ENCODE measurements at places on chromosomes 4 and X. TPM values are rescaled to one million over a fixed set of nuclear protein-coding genes. Genes with fewer than 3 reads are reported as not detected.

Gene CXCL1
- 12.9 TPM for total RNA-seq

GRCh38 chr4:42594888-42595287, 62.0 kb downstream of the ATP8A1 start:
- H3K4me1 ChIP-seq: no peaks in the 10 kb centered on the region
- H3K36me3 ChIP-seq: no peaks in the 10 kb centered on the region
- no peak overlapping the region for H3K27ac ChIP-seq
- DNase-seq: no peak
- H3K4me3 ChIP-seq: no peak overlapping the region

Gene SFRP2
- 0.65 TPM for total RNA-seq

GRCh38 chr4:1403591-1404572, 2.4 kb downstream of the NKX1-1 start:
- no peak overlapping the region for H3K4me3 ChIP-seq
- DNase-seq: peak; percentile 30
- H3K27me3 ChIP-seq: peaks cover 69% of the 10 kb centered on the region
- no peaks in the 10 kb centered on the region for H3K4me1 ChIP-seq

GRCh38 chr4:82969414-82969813, 41.2 kb downstream of the LIN54 start:
- no peak for DNase-seq
- no peak overlapping the region for H3K4me3 ChIP-seq
- H3K27me3 ChIP-seq: no peaks in the 10 kb centered on the region
- H3K36me3 ChIP-seq: peaks cover 26% of the 10 kb centered on the region

Gene MXD4
- 70.5 TPM for total RNA-seq

DNA sequence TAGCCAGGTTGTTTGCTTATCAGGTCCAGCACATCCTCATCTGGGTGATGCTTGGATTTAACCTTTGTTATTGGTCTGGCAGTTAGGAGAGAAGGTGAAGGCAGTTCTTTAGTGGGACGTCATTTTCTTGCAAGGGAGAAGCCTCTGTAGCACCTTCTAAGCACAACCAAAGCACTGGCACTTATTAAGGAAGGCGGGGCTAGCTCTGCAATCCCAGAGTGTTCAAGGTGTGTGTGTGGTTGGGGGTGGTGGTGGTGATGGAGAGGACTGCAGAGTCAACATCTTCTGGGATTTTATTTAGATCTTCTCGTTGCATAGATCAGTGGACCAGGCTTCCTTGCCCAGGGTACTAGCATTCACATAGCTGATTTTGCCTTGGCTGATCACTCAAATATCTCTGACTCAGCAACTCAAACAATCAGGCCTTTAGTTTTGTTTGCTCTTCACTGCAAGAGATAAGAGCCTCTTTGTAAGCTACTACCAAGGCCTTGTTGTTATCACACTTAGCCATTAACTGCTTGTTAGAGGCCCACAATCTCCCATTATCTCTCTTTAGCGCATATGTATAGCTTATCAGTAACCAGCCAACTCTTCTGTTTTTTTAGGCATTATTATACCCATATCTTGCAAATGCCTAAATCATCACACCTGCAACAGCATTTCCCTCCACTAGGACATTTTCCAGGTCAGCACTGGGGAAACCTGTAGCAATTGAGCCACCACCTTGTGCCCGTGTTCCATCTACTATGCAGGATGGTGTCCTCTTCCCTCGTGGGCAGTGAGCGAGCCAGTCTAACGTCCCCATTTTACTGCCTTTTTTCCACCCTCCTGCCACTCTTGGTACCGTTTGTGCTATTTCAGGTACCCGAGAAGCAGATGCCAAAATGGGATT, 36.5 kb upstream of the LINC00632 start:
- no peaks in the 10 kb centered on the region for H3K4me1 ChIP-seq
- no peaks in the 10 kb centered on the region for H3K36me3 ChIP-seq
- DNase-seq: no peak
- H3K4me3 ChIP-seq: no peak overlapping the region
- H3K27me3 ChIP-seq: no peaks in the 10 kb centered on the region

- 0 out of 2 replicates have a peak, but pooled peaks cover 3% of the 10 kb centered on the region for H3K4me1 ChIP-seq
- no peaks in the 10 kb centered on the region for H3K36me3 ChIP-seq
- DNase-seq: peak; percentile 12
- no peak overlapping the region for H3K4me3 ChIP-seq
- H3K27ac ChIP-seq: no peak overlapping the region
- H3K27me3 ChIP-seq: no peaks in the 10 kb centered on the region
These were observed 10.1 kb upstream of the MPP1 start for GRCh38 chrX:154815274-154815818.

DNA sequence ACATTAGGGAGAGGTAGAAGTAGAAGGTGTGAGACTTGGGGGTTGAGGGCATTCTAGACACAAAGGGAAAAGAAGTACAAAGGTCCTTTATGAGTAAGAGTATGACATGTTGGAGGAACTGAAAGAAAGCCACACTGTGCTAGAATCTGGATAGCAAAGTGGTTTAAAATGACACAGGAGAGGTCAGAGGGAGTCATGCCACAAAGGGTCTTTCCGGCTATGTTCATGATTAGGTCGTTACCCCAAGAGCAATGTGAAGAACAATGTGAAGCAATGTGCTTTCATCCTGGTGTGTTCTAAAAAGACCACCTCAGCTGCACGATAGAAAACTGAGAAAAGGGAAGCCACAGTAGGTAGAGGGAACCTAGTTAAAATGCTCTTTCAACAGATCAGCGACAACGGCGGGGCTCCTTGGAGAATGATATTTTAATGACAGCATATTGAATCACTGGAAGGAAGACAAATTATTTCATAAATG, 29.2 kb downstream of the SMIM14 start:
- H3K27ac ChIP-seq: no peak overlapping the region
- no peak for DNase-seq
- no peaks in the 10 kb centered on the region for H3K27me3 ChIP-seq

- no peaks in the 10 kb centered on the region for H3K36me3 ChIP-seq
- DNase-seq: no peak
- H3K27ac ChIP-seq: no peak overlapping the region
- H3K4me3 ChIP-seq: no peak overlapping the region
- no peaks in the 10 kb centered on the region for H3K4me1 ChIP-seq
These were observed 435.4 kb upstream of the TENM3 start for GRCh38 chr4:181807771-181808170.

Gene C4orf51
- not detected for total RNA-seq

- no peak overlapping the region for H3K27ac ChIP-seq
- no peak overlapping the region for H3K4me3 ChIP-seq
- 0 out of 2 replicates have a peak, but pooled peaks cover 4% of the 10 kb centered on the region for H3K4me1 ChIP-seq
- no peaks in the 10 kb centered on the region for H3K36me3 ChIP-seq
These were observed 262.2 kb downstream of the SLC7A11 start for GRCh38 chr4:137979938-137980337.

DNA sequence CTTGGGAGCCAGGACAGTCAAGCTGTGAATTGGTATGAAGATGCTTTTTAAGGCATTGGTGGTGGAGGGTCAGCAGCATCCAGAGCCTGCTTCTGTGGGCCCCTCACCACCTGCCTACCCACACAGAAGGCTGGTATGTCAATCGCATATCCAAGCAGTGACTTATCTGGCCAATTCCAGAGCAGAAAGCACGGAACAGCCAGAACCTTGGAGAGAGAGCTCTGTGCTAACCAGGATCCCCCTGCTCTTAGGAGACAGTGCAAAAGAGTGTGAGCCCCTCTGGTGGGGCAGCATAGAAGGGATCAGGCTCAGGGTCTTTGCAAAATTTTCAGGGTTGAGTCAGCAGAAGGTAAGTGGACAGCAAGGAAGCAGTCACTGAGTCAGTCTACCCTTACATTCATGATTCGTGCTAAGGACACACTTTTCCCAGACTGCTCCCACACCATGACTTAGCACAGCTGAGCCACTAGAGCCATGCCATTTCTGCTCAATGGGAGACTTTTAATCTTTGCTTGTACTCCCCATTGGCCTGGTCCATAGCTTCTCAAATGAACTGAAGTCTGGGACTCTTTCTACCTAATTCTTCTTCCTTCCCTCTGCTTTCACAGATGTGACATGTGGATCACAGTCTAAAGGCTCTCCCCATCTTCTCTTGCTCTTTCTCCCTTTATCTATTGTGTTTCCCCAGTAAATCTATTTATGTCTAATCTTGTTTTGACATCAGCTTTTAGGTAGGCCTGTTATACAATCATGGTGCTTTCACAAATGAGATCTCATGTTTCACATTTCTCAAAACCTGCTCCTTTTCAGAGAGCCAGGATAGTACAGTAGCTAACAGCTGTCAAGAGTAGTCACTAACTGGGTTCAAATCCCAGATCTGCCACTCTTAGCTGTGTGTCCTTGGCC, 20.0 kb downstream of the MORF4L2 start:
- H3K27me3 ChIP-seq: no peaks in the 10 kb centered on the region
- no peak overlapping the region for H3K4me3 ChIP-seq
- H3K27ac ChIP-seq: no peak overlapping the region
- no peaks in the 10 kb centered on the region for H3K4me1 ChIP-seq

- no peaks in the 10 kb centered on the region for H3K27me3 ChIP-seq
- DNase-seq: no peak
- H3K36me3 ChIP-seq: no peaks in the 10 kb centered on the region
These were observed 148.5 kb downstream of the FAM13A start for GRCh38 chr4:88908521-88908920.

DNA sequence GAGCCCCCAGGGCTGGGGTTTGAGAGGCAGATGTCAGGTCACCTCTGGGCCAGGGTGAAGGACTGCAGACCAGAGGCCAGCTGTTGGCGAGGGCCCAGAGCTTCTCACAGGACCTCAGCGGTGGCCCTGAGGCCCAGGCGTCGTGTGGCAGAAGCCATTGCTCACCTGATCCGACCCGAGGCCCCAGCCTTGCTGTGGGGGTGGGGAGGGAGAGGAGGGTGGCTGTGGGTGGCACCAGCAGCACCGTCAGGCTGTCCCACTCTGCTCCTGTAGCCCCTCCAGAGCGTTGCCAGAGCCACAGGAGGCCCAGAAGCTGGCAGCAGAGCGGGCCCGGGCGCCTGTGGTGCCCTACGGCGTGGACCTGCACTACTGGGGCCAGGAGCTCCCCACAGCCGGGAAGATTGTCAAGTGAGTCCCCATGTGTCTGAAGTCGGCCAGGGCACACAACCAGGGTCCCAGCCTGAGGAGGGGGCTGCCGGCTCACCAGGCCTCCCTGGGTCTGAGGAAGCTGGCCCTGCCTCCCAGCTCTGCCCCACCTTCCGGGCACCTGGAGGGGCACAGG, 28.8 kb downstream of the UVSSA start:
- no peaks in the 10 kb centered on the region for H3K27me3 ChIP-seq
- no peak overlapping the region for H3K27ac ChIP-seq
- no peaks in the 10 kb centered on the region for H3K4me1 ChIP-seq
- H3K36me3 ChIP-seq: no peaks in the 10 kb centered on the region
- no peak for DNase-seq
- no peak overlapping the region for H3K4me3 ChIP-seq

GRCh38 chr4:172202480-172203076, 389.4 kb downstream of the GALNTL6 start:
- H3K27me3 ChIP-seq: no peaks in the 10 kb centered on the region
- H3K27ac ChIP-seq: no peak overlapping the region
- DNase-seq: peak; percentile 51
- H3K36me3 ChIP-seq: no peaks in the 10 kb centered on the region

- no peak overlapping the region for H3K27ac ChIP-seq
- H3K36me3 ChIP-seq: no peaks in the 10 kb centered on the region
- no peaks in the 10 kb centered on the region for H3K4me1 ChIP-seq
- H3K27me3 ChIP-seq: no peaks in the 10 kb centered on the region
- DNase-seq: peak; percentile 36
These were observed 14.8 kb upstream of the TRIM60 start for GRCh38 chr4:165016971-165017370.

DNA sequence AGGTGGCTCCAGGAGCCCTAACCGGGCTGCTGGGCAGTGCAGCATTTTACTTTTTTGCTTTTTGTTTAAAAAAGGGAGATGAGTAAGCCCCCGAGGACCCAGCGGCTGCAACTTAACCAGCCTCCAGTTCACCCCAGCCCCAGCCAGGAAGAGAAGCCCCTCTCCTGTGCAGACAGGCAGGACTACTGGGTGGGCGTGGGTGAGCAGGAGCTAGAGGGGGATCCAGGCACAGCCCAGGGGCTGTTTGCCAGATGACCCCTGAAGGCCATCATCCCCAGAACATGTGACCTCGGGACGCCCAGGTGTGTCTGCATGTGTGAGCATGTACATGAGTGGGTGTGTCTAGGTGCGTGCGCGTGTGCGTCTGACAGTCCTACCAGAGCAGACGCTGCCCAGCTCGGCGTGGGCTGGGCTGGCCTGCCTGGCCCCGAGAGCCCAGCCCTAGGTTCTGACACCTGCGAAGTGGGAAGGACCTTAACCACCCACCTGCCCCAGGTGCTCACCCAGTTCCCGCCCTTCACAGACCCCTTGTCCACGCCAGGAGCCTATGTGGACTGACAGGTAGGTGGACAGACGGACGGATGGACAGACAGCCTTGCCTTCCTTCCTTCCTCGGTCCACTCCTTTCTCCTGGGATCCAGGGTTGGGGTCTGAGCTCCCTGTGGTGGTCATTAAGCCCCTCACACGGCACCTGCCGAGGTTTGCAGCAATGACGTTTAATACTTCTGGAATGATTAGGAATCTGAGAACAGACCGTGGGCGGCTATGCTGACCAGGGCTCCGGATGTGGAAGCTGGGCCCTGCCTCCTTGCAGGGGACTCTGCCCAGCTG, 7.8 kb upstream of the HAUS3 start:
- no peaks in the 10 kb centered on the region for H3K27me3 ChIP-seq
- H3K27ac ChIP-seq: no peak overlapping the region
- peaks cover 4% of the 10 kb centered on the region for H3K36me3 ChIP-seq

DNA sequence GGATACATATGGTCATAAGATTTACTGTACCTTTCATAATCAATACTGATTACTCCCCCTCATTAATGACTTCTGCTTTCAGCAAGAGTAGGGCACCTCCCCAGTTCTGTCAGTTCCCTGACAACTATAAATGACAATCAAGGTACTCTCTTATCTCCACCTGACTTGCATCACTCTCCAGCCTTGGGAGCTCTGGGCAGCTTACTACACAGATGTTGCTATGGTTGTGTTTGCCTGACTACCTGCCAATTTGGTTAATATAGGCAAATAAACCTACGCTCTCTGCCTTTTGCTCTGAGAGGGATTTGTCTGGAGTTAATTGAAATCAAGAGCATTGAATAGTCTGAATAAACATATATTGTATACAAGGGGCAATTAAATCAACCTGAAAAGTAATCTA, 22.8 kb upstream of the MAP7D3 start:
- H3K36me3 ChIP-seq: no peaks in the 10 kb centered on the region
- H3K4me1 ChIP-seq: peaks cover 7% of the 10 kb centered on the region
- H3K4me3 ChIP-seq: no peak overlapping the region
- no peak overlapping the region for H3K27ac ChIP-seq
- no peak for DNase-seq
- H3K27me3 ChIP-seq: no peaks in the 10 kb centered on the region

DNA sequence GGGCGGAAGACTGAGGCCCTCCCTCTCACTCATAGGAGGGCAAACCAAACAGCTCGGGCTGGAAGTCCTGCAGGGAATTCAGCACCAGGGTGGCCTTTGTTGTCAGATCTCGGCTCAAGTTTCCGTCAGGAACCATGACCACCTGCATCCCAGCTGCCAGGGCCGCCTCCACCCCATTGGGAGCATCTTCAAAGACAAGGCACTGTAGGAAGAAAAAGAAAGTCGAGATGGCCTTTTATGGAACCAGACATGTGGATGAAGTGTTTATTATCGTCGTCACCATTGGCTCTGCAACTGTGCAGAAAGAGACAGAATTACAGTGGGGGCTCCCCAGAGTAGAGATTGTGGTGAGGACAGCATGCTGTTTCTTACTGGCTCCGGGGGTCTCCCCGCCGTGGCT, 97.2 kb upstream of the STS start:
- no peaks in the 10 kb centered on the region for H3K27me3 ChIP-seq
- H3K27ac ChIP-seq: no peak overlapping the region
- H3K36me3 ChIP-seq: no peaks in the 10 kb centered on the region

- no peak overlapping the region for H3K4me3 ChIP-seq
- no peaks in the 10 kb centered on the region for H3K27me3 ChIP-seq
- H3K4me1 ChIP-seq: peaks cover 15% of the 10 kb centered on the region
- H3K36me3 ChIP-seq: no peaks in the 10 kb centered on the region
- H3K27ac ChIP-seq: no peak overlapping the region
- no peak for DNase-seq
These were observed 67.1 kb upstream of the TAPT1 start for GRCh38 chr4:16293210-16293838.

Gene GAGE12F
- not detected for total RNA-seq

Data from GM23248 (cell line).